ENCODE measurements at places on chromosomes 7 and 10.

DNA sequence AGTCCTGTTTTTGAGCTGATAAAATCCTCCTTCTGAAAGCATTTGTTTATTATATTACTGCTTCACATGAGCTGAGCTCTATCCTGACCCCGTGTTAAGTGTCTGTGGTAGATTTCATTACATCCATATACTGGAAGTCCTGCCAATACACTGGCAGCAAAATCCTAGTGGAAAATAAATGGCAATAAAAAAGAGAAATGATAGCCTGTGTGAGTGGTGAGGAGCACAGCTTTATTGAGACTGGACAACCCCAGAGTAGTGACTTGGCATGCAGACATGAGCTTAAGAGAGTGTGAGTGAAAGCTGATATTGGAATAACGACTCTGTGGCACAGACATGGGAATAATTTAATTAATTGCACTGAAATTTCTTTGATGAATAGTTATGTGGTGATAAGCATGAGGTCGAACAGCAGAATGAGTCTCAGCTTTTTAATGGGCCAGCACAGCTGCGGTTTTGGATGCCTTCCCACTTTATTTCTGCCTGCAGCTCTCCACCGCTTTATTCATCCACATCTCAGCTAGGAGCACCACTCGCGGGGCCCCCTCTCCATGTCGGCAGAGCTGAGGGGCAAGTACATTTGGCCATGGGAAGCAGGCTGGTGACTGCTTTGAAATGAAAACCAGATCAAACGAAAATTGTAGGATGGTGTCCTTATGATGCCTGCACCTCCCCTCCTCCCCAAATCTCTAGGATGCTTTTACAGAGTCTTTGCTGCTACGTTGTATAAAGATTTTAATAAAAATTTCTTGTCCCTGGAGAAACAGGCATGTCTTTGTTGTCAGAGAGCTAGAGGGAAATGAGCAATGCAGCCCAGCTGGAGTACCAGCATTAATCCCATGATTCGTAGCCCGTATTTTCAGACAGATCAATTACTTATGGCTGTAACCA lies 494.3 kb downstream of the AUTS2 start:
- peak; percentile 99 for DNase-seq

- DNase-seq = peak; percentile 84
These were observed 61.2 kb downstream of the SH3PXD2A start for GRCh38 chr10:103793920-103794883.

GRCh38 chr10:7111561-7111960 lies 299.3 kb downstream of the SFMBT2 start:
- DNase-seq = no peak

GRCh38 chr10:75095631-75096030 lies 15.8 kb upstream of the SAMD8 start:
- DNase-seq = no peak

GRCh38 chr7:26279405-26279804 lies 12.3 kb upstream of the SNX10 start:
- no peak for DNase-seq

GRCh38 chr7:12031638-12032037 lies 179.5 kb upstream of the TMEM106B start:
- no peak for DNase-seq

DNA sequence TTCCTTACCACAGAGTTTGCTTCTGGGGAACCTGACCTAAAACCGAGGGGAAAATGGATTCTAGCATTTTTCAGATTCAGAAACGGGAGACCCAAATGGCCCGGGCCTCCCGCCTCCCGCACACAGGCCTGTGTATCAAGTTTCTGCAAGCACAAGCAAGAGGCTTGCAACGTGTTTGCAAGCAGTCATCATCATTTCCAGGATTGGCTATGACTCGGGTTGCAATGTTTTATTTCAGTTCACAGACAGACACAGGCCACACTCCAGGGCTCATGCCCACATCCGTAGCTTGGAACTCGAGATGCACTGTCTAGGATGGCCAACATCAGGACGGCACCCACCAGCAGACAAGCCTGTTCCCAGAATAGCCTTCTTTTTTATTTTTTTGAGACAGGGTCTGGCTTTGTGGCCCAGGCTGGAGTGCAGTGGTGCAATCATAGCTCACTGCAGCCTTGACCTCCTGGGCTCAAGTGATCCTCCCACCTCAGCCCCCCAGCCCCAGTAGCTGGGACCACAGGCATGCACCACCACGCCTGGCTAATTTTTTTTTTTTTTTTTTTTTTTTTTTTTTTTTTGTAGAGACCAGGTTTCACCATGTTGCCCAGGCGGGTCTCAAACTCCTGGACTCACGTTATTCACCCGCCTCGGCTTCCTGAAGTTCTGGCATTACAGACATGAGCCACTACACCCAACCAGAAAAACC lies 68.1 kb upstream of the FOXK1 start:
- DNase-seq = no peak

- DNase-seq = no peak
These were observed 158.8 kb downstream of the DNAJB6 start for GRCh38 chr7:157495594-157495993.

DNA sequence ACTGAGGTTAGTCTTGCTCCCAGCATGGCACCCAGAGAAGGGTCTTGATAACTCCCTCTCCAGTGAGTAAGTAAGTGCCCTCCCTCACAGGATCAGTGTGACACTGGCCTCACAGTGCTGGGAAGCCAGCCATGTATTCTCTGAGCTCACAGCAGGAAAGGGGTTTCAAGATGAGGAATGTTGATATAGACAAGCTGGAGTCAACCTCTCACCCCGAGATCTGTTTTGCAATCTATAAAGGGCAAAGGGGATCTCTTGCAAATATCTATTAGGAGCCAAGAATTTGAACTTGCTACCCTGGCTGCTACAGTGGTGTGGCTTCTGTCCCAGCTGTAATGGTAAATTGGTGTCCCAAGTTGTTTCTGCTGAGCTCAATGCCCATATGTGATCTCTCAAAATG lies 70.2 kb upstream of the ADAM12 start:
- no peak for DNase-seq

GRCh38 chr10:30738416-30738815 lies 108.9 kb upstream of the LYZL2 start:
- DNase-seq = no peak

DNA sequence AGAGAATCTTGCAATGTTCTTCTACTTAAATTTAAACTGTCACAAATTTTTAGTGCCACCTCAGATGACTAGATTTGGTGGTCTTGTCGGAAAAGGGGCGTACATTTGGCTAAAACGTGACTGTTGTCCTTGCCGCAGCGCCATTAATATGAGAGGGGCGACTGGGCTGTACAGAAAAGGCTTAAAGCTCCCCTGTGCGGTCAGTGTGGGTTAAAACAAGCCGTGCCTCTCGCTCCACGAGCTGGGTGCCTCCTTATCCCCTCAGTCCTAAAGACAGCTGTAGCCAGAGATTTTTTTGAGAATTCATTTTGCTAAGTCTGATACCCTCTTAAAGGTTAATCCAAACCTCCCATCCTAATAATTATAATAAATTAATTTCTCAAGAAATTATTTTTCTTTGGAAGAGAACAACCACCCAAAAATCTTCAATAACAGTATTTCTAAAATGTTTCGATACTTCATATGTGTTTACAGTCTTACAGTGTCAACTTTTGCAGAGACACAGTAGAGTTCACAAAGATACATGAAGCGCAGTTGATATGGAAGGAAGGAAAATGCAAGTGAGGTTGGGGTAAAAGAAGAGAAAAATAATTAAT lies 68.6 kb downstream of the C7orf25 start:
- peak; percentile 18 for DNase-seq

GRCh38 chr10:124650820-124651401 lies 93.3 kb downstream of the FAM53B start:
- DNase-seq = no peak

DNA sequence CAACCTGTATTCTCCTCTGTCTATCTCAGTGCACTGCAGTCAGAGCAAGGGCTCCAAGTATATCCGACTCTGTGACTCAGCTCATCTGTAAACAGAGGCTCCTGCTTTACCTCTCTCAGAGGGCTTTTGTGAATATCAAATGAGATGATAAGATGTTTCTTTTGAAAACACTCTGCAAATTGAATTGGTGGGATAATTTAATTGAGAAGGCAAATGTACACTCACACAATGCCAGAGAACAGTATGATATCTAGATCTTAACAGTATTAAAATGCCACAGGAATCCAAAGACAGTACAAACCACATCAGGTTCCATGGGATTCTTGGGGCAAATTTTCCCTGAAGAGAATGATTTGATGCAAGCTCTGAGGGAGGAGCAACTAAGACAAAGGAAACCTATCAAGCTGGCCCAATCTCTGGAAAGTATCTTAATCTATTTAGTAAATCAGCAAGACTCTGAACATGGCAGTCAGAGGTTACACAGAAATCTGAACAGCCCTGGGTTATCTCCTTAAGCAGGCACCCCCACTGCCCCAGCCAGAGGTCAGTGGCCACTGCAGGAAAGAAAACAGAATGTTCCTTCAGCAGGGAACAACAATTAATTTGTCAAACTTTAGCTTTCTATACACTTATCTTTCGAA lies 45.9 kb downstream of the DOCK4 start:
- DNase-seq = no peak

DNA sequence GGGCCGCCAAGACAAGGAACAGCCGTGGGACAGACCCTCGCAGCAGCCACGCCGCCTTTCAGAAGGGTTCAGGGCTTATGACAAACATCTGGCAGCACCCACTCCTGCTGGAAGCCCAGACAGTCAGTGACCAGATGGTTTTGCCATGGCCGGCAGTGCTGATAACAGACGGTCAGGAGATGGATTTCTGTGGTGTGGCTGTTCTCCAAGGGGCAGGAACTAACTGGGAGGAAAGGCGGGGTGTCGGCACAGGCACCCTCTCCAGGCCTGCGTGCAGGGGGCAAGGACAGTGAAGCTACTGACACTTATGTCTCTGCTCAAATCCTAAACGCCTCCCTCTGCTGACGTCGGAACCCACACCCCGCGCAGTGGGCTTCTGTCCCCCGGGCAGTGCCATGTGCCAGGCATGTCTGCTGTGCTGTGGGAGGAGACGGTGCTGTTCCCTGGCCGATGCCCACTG lies 416.1 kb downstream of the DNAJB6 start:
- no peak for DNase-seq
